Activated CD8-positive, alpha-beta T cell treated with anti-CD3 and anti-CD28 coated beads for 36 hours (primary cell): ENCODE measurements at places on chromosomes 13 and 19. TPM values are rescaled to one million over a fixed set of nuclear protein-coding genes. Genes with fewer than 3 reads are reported as not detected.

Gene HAUS8
- 40.7 TPM for total RNA-seq

Gene CYP4F12
- total RNA-seq = not detected

Gene SELENOV
- not detected for total RNA-seq

Gene RNF225
- 1.1 TPM for total RNA-seq

Gene LRRC25
- total RNA-seq = not detected

DNA sequence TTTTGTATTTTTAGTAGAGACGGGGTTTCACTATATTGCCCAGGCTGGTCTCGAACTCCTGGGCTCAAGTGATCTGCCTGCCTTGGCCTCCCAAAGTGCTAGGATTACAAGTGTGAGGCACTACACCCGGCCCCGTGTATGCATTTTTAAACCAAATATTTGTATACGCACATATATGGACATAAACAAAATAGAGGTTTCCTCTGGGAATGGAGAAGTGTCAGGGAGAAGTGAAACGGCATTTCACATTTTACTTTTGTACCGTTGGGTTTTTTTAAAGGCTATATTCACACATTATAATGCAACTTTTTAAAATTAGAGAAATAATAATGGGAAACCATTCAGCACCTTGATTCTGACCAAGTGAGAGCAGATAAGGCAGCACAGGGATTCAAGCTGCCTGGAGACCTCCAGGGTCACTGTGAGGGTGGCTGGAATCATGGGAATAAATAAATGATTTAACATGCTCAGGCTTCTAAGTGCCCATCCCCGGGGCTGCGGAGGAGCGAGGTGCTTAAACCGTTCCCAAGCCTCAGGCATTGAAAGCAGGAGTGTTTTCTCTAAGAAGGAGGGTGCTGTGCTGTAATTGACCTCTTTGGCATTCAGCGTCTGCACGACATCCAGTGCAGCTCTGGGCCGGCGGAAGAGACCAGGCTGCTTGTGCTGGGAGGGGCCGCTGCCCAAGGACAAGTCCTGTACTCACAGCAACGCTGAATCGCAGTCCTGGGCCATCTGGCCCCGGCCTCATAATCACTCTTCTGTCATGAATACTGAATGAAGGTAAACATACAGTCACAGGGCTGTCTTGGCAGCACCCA is 24.7 kb downstream of the GPR42 start:
- no peak overlapping the region for H3K27ac ChIP-seq
- H3K36me3 ChIP-seq = no peaks in the 10 kb centered on the region

GRCh38 chr19:11486661-11487503 is 6.0 kb upstream of the ELAVL3 start:
- H3K27me3 ChIP-seq = peaks cover 2% of the 10 kb centered on the region
- peaks cover 14% of the 10 kb centered on the region for H3K36me3 ChIP-seq
- peaks cover 6% of the 10 kb centered on the region for H3K4me1 ChIP-seq
- DNase-seq = no peak
- no peak overlapping the region for H3K4me3 ChIP-seq

DNA sequence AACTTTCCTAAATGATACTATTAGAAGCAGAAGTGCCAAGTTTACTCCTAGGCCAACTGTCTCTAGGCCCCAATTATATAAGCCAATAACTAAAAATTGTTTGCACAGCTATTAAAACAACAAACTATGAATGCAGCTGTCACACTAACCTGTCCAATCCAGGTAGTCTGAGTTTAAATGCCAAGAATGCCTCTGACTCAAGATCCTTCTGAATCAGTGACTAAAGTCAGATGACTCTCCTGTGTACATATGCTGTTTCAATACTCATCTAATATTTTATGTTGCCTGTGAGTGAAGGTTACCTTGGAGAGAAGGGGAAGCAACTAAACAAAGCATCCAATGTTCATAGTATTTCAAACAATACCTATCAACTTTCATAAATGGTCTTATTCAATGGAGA is 257.0 kb downstream of the ENOX1 start:
- no peak overlapping the region for H3K4me3 ChIP-seq
- H3K4me1 ChIP-seq = no peaks in the 10 kb centered on the region
- DNase-seq = no peak
- no peaks in the 10 kb centered on the region for H3K36me3 ChIP-seq
- no peaks in the 10 kb centered on the region for H3K27me3 ChIP-seq

- H3K4me3 ChIP-seq = no peak overlapping the region
- H3K27ac ChIP-seq = no peak overlapping the region
- H3K27me3 ChIP-seq = peaks cover 1% of the 10 kb centered on the region
- no peaks in the 10 kb centered on the region for H3K36me3 ChIP-seq
Observed at GRCh38 chr13:104833221-104833620, 1702.2 kb downstream of the EFNB2 start.

DNA sequence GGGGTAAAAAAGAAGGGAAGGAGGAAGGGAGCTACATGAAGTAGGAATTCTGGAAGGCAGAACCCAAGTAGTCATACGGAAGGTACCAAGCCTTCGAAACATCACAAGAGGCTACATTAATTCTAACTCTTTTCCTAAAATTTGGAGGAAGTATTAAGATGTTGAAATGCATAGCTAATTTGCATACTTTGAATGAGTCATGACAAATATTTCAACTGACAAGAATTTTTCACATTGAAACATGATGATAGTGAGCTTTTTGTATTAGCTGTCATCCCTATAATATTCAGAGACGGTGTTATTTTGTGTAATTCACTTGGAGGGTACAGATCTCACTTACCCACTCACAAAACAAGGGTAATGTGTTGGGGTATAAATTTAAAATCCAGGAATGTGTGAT is 9.1 kb upstream of the ACOD1 start:
- H3K27me3 ChIP-seq = no peaks in the 10 kb centered on the region
- DNase-seq = no peak

- peak; percentile 42 for DNase-seq
- H3K4me3 ChIP-seq = no peak overlapping the region
- no peak overlapping the region for H3K27ac ChIP-seq
- peaks cover 50% of the 10 kb centered on the region for H3K4me1 ChIP-seq
Observed at GRCh38 chr19:17091758-17092333, 16.3 kb downstream of the MYO9B start.

- no peak overlapping the region for H3K27ac ChIP-seq
- DNase-seq = no peak
- H3K27me3 ChIP-seq = no peaks in the 10 kb centered on the region
Observed at GRCh38 chr13:58946274-58946673, 1217.5 kb downstream of the DIAPH3 start.

DNA sequence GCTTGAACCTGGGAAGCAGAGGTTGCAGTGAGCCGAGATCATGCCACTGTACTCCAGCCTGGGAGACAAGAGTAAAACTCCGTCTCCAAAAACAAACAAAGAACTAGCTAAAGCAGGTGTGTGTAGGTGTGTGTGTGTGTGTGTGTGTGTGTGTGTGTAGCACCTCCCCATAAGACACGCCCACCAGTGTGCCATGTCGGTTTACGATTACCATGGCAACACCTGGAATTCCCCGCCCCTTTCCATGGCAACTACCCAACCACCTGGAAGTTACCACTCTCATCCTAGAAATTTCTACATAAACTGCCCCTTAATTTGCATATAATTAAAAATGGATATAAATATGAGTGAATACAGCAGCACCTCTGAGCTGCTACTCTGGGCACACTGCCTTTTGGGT is 80.9 kb upstream of the ADGRE5 start:
- H3K4me1 ChIP-seq = no peaks in the 10 kb centered on the region
- H3K4me3 ChIP-seq = no peak overlapping the region
- no peaks in the 10 kb centered on the region for H3K27me3 ChIP-seq
- no peak for DNase-seq
- no peak overlapping the region for H3K27ac ChIP-seq
- H3K36me3 ChIP-seq = no peaks in the 10 kb centered on the region
